AG10803 (cell line): ENCODE measurements at places on chromosomes 1 and 21.

GRCh38 chr1:229495782-229496181 lies 12.4 kb downstream of the NUP133 start:
- no peak for DNase-seq

DNA sequence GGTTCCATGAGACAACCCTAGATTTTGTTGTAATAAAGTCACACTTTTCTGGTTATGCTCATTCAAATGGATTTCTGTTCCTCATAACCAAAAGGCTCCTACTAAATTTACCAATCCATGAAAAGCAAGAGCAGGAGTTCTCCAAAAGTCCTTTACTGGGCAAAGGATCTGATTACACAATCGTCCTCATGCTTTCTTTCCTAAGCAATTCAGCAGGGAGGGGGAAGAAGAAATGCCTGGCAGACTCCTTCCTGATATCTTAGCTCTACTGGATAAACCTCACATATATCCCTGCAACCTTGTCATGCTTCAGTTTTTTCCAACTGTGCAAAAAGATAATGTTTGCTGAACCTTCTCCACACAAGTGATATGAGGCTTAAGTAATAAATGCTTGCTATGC lies 67.6 kb upstream of the GUCA2B start:
- peak; percentile 27 for DNase-seq

- DNase-seq: no peak
These were observed 45.9 kb downstream of the KLHDC7A start for GRCh38 chr1:18526436-18527275.

GRCh38 chr21:29540289-29540688 lies 241.6 kb downstream of the BACH1 start:
- no peak for DNase-seq

DNA sequence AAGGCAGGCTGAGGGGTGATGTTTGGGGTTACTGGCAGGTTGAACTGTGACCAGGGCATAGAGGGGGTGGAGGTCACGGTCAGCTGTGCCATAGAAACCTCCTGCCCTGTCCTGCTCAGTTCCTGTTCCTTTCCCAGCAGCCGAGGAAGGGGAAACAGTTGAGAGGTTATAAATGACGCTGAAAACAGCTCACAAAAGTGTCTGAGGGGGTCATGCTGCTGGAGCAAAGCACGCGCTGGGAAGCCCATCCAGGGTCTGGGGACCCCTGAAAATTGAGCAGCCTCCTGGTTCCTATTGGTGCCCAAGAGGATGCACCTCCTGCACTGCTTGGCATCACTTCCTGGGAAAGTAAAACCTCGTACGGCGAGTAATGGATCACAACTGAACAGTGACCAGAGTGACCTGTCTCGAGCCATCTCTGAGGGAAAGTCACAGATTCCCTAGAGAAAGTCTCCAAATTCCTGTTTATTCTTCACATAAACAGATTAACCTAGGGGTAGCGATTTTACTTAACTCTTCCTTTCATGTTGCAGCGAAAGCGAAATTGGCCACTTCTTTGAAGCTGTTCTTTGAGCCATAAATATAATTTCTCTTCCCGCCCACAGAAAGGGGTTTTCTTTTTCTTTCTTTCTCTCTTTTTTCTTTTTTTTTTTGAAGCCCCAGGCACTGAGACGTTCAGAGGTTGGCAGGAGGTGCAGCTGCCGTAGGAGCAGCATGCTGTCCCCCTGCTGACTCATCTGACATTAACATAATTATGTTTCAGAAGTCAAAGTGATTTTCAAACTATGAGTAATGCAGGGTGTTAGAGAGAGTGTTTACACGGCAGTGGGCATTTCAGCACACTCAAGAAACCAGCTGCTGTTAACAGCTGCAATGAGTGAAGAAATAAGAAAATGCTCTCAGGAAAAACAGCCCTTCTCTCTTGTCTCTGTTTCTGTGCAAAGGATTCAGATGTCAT lies 41.8 kb upstream of the ATF3 start:
- peak; percentile 66 for DNase-seq

DNA sequence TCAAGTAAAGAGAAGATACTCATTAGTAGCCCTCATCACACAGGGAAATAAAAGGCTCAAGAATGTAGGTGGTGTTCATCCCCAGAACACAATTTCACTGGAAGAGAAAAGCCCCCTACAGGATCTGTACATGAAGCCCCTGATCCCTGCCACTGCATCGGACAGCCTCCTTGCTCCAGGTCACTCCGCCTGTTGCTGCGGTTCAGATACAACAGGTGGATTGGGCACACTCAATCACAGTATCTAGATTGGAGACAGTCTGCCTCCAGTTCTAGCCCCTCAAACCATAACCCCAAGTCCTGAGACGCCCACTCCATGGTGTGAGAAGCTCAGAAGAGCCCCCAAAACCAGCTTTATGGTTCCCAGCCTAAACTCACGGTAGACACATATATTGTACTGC lies 1.1 kb downstream of the SLAMF9 start:
- no peak for DNase-seq
